ENCODE measurements at places on chromosomes 16 and 17. TPM values are rescaled to one million over a fixed set of nuclear protein-coding genes. Genes with fewer than 3 reads are reported as not detected.

The C16orf46 gene
- total RNA-seq = 0.26 TPM

The ADAP2 gene
- 3.4 TPM for total RNA-seq

The STAT5A gene
- 1.3 TPM for total RNA-seq

The CNGB1 gene
- total RNA-seq = under 0.01 TPM

The SLFN12 gene
- 4.2 TPM for total RNA-seq

The COG4 gene
- 45.3 TPM for total RNA-seq

The CNP gene
- total RNA-seq = 32.4 TPM

The UNC13D gene
- 17.0 TPM for total RNA-seq

The HIC1 gene
- 0.64 TPM for total RNA-seq

The MYCBPAP gene
- total RNA-seq = 0.13 TPM

The NACA2 gene
- total RNA-seq = not detected

The KRTAP9-6 gene
- total RNA-seq = not detected

The KCNJ12 gene
- under 0.01 TPM for total RNA-seq

The FA2H gene
- total RNA-seq = 3.2 TPM

The EEF2KMT gene
- total RNA-seq = 12.3 TPM

The TEDC2 gene
- total RNA-seq = 0.53 TPM

The FBF1 gene
- 10.5 TPM for total RNA-seq

The LCAT gene
- total RNA-seq = 1.6 TPM

Measured in bronchial epithelial cell (primary cell).